ENCODE measurements at places on chromosomes 11 and 22.

DNA sequence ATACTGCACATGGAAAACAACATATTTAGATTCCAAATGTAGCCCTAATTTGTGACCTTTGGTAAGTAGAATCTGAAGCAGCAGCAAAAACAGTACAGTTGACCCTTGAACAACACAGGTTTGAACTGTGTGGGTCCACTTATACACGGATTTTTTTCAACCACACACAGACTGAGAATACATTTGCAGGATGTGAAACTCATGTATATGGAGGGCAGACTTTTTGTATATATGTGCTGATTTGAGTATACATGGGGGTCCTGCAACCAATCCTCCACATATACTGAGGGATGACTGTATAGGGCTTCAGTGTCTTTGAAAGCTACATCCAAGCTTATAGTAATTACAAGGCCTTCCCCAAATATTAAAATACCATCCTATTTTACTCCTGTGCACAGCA is 120.5 kb downstream of the MPPED2 start:
- no peak for DNase-seq

- no peak for DNase-seq
Measured at GRCh38 chr22:48923996-48924395, 903.7 kb downstream of the BRD1 start.

DNA sequence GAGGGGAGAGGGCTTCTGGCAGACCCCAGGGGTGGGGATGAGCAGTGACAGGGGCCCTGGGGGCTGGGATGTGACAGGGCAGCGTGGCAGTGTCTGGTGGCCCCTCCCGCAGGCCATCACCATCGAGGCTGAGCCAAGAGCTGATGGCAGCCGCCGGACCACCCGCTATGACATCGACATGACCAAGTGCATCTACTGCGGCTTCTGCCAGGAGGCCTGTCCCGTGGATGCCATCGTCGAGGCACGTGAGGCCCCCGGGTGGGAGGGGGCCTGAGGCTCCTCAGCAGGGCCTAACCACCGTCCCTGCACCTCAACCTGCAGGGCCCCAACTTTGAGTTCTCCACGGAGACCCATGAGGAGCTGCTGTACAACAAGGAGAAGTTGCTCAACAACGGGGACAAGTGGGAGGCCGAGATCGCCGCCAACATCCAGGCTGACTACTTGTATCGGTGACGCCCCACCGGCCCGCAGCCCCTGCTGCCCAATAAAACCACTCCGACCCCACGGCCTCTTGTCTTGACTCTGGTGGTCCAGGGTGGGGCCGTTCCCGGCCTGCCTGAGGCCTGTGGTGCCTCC is 2.6 kb upstream of the TCIRG1 start:
- no peak for DNase-seq

- no peak for DNase-seq
Measured at GRCh38 chr11:36458129-36458915, 51.8 kb downstream of the TRAF6 start.

DNA sequence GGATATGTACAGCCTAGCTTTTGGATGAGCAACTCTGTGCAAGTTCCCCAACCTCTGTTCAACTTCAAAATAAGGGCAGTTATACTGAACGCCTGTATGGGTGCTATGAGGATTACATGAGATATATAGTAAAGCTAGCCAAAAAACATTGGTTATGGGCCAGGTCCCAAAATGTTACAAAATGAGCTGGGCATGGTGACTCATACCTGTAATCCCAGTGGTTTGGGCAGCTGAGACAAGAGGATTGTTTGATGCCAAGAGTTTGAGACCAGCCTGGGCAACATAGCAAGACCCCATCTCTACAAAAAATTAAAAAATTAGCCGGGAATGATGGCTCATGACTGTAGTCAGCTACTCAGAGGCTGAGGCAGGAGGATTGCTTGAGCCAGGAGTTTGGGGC is 118.4 kb downstream of the TEAD1 start:
- no peak for DNase-seq

DNA sequence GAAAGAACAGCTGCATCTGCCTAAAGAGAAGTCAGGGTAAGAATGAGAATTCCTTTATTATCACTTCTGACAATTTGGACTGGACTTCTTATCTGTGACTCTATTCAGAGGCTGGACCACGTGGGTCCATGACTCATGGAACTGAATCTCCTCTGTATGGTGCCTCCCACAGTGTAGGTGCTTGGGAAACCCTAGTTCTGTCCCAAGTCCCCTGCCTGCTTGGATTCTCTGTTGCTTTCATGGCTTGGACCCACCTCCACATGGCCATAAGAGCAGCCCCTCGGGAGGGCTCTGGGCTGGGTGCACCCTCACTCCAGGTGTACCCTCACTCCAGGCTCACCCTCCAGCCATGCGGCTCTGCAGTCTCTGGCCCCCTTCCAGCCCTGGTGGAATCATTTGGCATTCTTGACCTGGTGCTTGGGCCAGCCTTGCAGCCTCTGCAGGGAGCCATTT is 153.4 kb downstream of the CACNA1I start:
- no peak for DNase-seq

DNA sequence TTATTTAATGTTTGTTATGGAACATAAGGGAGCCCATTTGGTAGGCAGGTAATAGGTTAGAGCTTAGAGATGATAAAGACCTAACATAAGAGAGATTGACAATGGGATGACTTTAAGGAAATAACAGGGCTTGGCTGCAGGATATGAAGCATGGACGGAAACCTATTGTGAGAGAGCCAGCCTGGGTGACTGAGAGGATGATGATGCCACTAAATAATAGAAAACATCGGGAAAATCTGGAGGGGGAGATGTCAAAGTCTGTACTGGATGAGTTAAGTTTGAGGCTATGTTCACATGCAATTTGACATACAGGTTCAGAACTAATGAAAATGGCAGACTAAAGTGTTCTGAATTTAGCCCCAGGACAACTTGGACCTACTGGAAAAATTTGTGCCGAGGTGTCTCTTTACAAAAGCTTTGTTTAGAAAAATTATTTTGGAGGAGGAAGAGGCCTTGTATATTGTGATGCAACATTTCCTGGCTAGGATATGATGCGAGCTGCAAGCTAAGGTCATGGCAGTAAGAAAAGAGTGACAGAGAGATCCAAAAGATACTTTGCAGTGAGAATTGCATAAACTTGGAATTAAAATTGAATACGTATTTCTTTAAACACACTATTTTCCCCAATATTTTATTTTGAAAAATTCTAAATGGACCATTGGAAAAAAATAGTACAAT is 339.3 kb upstream of the PLET1 start:
- no peak for DNase-seq

GRCh38 chr11:76459299-76459698 is 14.5 kb downstream of the EMSY start:
- DNase-seq, result no peak

- DNase-seq, result no peak
Measured at GRCh38 chr11:60996381-60997138, 25.1 kb downstream of the CD6 start.

- DNase-seq, result peak; percentile 26
Measured at GRCh38 chr22:38397189-38398085, 57.6 kb downstream of the KCNJ4 start.

GRCh38 chr11:128845334-128845780 is 21.7 kb downstream of the KCNJ1 start:
- no peak for DNase-seq

GRCh38 chr11:69541501-69542313 is 60.2 kb downstream of the LINC01488 start:
- DNase-seq, result no peak

DNA sequence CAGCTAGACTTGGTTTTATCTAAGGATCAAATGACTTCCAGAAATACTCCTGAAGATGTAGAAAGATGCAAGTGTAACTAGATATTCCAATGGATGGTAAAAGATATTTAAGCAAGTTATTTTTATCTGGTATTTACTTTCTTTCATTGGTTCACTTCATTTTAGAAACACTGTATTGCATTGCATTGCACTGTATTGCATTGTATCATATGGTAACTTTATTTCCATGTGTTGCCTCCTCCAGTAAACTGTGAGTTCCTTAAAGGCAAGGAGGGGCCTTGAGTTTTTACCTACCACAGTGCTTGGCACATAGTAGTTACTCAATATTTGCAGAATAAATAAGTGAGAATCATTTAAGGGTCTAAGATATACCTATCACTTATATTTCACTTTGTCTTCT is 31.8 kb upstream of the FLI1 start:
- no peak for DNase-seq

- DNase-seq, result no peak
Measured at GRCh38 chr11:10317151-10317755, 12.4 kb downstream of the ADM start.

GRCh38 chr22:35781898-35782297 is 64.2 kb downstream of the APOL5 start:
- DNase-seq, result no peak

DNA sequence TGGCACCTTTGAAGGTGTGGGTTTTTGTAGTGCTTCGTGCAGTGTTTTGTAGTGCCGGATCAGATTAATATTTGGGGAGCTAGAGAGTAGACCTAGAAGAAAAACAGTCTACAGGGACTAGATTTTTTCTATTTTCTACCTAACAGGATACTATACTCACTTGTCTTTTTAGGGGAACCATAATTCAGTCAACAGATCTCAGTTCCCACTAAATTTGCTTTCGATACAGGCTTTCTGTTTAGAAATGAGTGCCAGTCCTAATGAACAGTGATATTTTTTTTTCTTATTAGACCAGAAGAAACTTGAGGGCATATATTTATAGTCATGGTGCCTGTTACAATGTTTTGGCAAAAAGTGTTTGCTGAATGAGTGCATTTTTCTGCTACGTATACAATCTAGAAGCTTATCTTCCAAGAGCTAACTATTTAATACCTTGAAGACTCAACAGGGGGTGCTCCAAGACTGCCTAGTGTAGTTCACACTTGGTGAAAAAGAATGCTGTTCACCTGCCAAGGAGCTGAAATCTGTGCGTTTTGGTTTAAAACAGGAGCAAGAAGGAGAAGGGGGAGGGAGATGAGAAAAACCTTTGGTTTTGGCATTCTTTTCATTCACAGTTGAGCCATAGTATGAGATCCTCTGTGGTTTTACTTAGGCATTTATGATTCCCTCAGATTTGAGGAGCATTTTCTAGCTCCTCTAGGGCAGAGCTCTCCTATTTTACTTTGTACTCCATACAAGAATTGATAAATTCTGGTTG is 44.9 kb upstream of the VSTM5 start:
- peak; percentile 21 for DNase-seq

DNA sequence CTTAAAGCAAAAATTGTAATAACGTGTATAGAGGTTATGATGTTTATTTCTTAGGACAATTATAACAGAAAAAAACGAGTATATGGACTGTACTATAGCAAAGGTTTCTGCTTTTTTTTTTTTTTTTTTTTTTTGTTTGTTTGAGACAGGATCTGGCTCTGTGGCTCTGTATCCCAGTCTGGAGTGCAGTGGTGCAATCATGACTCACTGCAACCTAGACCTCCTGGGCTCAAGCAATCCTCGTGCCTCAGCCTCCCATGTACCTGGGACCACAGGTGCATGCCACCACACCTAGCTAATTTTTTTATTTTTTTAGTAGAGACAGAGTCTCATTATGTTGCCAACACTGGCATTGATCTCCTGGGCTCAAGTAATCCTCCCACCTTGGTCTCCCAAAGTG is 39.2 kb downstream of the ZFTA start:
- DNase-seq, result no peak

- DNase-seq, result no peak
Measured at GRCh38 chr11:67083786-67084366, 27.2 kb downstream of the RHOD start.

DNA sequence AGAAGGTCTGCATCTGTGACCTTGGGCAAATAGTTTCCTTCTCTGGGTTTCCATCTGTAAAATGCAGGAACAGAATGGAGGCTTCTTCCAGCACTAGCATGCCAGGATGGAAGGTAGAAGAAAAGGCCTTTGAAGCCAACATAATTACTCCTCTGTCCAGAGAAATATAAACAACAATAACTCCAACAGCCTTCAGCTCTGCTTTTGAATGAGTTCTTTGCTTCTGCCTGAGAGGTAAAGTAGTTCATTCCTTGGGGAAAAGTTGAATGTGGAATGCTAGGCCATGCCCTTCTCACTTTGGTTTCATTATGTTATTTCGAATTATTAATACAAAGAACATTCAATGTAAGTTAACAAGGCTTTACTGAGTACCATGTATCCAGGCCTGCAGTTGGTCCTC is 61.2 kb upstream of the BLID start:
- DNase-seq, result no peak

- no peak for DNase-seq
Measured at GRCh38 chr11:45347348-45348082, 61.4 kb upstream of the SYT13 start.

DNA sequence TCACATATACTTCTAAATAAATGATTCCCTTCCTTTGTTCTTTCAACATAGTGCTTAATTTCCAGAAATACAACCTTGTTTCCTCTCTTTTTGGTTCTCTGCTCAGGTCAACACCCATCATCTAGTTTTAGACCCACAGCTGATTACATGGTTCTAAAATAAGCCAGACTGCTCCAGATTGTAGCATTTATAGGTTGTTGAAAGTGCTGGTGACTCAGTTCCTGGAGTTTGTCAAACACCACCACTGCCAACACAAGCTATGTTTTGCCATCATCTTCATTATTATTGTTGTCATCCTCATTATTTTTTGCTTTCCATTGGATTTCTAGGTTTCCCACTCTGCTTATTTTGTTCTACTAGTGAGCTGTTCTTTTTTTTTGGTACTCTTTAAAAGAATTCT is 22.3 kb upstream of the MMP20 start:
- no peak for DNase-seq

- DNase-seq, result no peak
Measured at GRCh38 chr11:31800398-31801265, 10.5 kb downstream of the PAX6 start.

- no peak for DNase-seq
Measured at GRCh38 chr11:78019808-78020207, 3.3 kb downstream of the KCTD14 start.

- DNase-seq, result no peak
Measured at GRCh38 chr11:78207532-78208256, 19.0 kb downstream of the USP35 start.

- no peak for DNase-seq
Measured at GRCh38 chr11:45563810-45564209, 101.6 kb downstream of the CHST1 start.

DNA sequence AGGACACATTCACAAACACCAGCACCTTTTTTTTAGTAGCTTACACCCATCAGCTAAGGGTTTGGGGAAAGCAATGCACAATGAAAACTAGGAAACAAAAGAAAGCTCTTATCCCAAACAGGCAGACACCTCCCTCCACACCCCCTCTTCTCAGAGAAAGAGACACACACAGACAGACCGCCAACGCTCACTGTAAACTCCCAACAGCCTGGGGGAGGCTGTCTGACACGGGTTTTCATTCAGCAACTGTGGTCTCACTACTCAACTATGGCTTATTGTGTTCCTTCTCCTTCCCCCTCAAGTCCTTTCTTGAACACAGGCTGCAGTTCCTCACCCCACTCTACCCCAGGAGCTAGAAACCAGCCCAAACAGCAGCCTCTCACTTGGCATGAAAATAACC is 123.4 kb downstream of the C11orf58 start:
- DNase-seq, result no peak

GRCh38 chr22:46233231-46233630 is 16.9 kb downstream of the CDPF1 start:
- no peak for DNase-seq

DNA sequence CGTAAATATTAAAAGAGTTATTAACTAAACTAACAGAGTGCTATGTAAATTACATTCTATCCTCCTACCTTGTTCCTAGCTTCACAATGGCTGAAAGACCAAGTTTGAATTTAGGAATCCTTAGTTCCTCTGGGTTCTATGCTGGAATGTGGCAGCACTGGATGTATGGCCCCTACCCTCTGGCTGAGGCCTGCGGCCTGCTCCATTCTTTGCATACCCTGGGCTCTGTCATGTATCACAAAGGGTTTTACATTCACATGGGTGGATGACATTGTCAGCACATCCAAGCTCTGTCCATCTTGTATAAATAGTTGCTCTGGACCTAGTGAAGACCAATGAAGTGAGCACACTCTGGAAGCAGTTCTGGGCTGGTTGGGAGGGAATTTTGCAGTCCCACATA is 54.5 kb downstream of the AASDHPPT start:
- DNase-seq, result no peak

All from GM13977 (cell line).